ENCODE measurements at places on chromosomes 12 and 14. TPM values are rescaled to one million over a fixed set of nuclear protein-coding genes. Genes with fewer than 3 reads are reported as not detected.

Gene PRORP
- total RNA-seq: 21.5 TPM

Gene OVCH1
- 0.19 TPM for total RNA-seq

Gene CCDC175
- not detected for total RNA-seq

Gene TBC1D30
- total RNA-seq: 0.48 TPM

Gene TSFM
- total RNA-seq: 23.2 TPM

Gene FAM90A1
- total RNA-seq: not detected

Gene ADAMTS20
- not detected for total RNA-seq

Gene CPNE6
- 0.24 TPM for total RNA-seq

Gene KLRC2
- not detected for total RNA-seq

Gene SIRT4
- total RNA-seq: 5.6 TPM

Gene KRT73
- not detected for total RNA-seq

DNA sequence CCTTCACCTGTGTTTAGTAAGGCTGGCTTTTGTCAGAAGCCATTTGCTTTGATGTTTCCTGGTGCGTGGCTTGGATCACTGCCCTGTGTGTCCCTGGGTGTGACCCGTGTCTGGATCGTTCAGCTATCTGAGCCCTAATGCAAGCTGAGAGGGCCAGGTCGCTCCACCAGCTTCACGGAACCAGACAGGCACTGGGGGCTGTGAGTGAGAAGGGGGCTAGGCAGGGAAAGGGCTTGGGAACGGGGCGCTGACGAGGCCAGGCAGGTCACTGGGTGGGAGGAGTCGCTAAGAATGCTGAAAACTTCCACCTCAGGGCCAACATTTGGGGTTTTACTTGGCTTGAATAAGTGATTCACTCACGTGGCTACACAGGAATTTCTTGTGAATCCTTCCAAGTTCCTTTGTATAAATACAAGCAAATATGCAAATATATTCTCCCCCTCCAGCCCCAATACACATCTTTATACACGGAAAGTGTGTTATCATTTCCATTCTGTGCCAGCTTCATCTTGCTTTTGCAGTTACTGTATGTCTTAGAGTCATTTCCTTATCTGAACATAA, 24.2 kb upstream of the MMP17 start:
- H3K27ac ChIP-seq: no peak overlapping the region
- H3K4me1 ChIP-seq: no peaks in the 10 kb centered on the region
- no peak overlapping the region for H3K4me3 ChIP-seq
- no peak for DNase-seq

DNA sequence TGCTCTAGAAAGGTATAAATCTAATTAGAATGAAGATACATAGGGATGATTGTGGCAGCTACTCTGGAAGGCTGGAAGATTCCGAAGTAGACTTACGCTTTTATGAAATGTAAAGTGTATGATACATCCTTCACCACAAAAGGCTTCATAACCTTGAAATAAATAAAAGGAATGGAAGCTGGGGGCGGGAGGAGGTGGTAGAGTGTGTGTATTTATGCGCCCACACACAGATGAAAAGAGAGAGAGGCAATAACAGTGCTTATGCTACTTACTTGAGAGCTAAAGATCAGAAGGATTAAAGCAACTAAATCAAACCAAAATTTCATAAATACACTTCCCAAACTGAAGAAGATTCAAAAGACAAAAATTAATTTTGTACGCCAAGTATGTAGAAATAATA, 30.4 kb downstream of the CBX5 start:
- H3K27ac ChIP-seq: no peak overlapping the region
- H3K27me3 ChIP-seq: no peaks in the 10 kb centered on the region
- peaks cover 13% of the 10 kb centered on the region for H3K4me1 ChIP-seq
- peaks cover 36% of the 10 kb centered on the region for H3K36me3 ChIP-seq
- H3K4me3 ChIP-seq: no peak overlapping the region

- no peak for DNase-seq
- no peaks in the 10 kb centered on the region for H3K4me1 ChIP-seq
These were observed 30.7 kb downstream of the EMP1 start for GRCh38 chr12:13227191-13227590.

GRCh38 chr12:18261273-18261672, at the start of gene PIK3C2G:
TSS of gene PIK3C2G (plus strand) at chr12:18261518. CDS start at chr12:18282082, 20,564 bp downstream.
- no peak within 1 kb of the TSS for H3K4me3 ChIP-seq
- no peaks in the 10 kb centered on the region for H3K27me3 ChIP-seq
- no peak for DNase-seq

- H3K4me3 ChIP-seq: peak overlapping the region; percentile 63
- DNase-seq: no peak
- no peaks in the 10 kb centered on the region for H3K36me3 ChIP-seq
- no peaks in the 10 kb centered on the region for H3K4me1 ChIP-seq
These were observed 1.5 kb downstream of the CRACR2A start for GRCh38 chr12:3751151-3752095.

GRCh38 chr12:2666846-2667245, 127.9 kb upstream of the FKBP4 start:
- peaks cover 91% of the 10 kb centered on the region for H3K36me3 ChIP-seq
- H3K4me1 ChIP-seq: no peaks in the 10 kb centered on the region
- no peaks in the 10 kb centered on the region for H3K27me3 ChIP-seq
- no peak overlapping the region for H3K4me3 ChIP-seq
- DNase-seq: no peak

DNA sequence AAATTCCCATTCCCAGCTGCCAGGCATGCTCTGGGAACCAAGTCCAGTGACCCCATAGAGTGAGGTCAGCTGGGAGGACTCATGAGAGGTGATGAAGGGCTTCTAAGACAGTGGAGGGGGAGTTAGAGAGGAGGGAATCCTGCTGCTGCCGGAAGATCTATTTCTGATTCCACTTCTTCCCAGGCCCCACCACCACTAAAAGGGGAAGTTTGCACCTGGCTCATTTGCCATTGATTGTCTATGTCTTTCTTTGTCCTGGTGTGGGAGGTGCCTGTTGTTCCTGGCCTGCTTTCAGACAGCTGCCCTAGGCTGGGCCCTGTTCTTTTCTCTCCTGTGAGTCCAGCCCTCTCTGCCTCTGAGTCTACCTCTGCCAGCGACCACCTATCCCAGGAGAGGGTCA, 3.0 kb upstream of the KRT6A start:
- DNase-seq: no peak
- H3K4me3 ChIP-seq: no peak overlapping the region
- H3K27ac ChIP-seq: no peak overlapping the region

DNA sequence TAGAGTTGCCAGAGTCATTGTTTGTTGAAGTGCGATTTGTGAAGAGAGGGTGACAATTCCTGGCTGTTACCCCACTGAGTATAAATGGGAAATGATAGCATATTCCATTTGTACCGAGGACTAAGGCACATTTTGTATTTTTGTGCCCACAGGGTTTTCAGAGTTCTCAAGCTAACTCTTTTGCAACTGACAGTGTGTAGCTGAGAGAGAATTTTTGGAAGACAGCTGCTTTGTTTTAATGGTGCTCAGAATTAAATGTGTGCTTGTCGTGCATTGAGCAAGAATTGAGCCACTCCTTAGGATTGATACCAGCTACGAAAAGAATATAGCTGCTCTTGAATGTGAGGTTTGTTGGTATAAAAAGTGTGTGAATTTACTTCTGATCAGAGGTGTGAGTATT, 21.7 kb downstream of the ANKRD13A start:
- DNase-seq: no peak
- H3K27me3 ChIP-seq: no peaks in the 10 kb centered on the region
- peaks cover 29% of the 10 kb centered on the region for H3K4me1 ChIP-seq
- H3K27ac ChIP-seq: no peak overlapping the region
- peaks cover 49% of the 10 kb centered on the region for H3K36me3 ChIP-seq

DNA sequence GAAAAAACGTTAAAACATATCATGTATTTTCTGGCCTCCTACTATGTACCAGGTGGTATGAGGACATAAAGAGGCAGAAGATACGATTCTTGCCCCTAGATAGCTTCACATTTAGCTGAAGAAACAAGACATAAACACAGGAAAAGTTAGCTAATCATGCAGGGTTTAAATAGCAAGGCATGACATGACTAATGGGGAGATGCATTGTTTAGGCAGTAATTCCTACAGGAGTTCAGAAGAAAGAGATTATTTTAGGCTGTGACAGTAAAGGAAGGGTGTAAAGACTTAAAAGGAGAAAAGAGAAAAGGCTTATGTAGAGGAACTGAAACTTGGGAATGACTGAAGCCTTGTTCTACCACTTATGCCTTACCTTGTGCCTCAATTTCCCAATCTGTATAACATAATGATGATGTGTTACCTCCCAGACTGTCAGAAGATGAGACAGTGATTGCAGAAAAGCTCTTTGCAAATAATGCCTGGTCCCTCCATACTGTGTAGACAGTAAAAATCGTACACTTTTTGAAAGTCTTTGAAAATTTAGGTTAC, 44.4 kb downstream of the PRKCH start:
- no peak overlapping the region for H3K27ac ChIP-seq
- no peaks in the 10 kb centered on the region for H3K27me3 ChIP-seq
- peaks cover 5% of the 10 kb centered on the region for H3K4me1 ChIP-seq
- H3K4me3 ChIP-seq: no peak overlapping the region

GRCh38 chr12:49295082-49295936, at the start of gene PRPH:
TSS of gene PRPH (plus strand) at chr12:49295147. CDS start at chr12:49295201, 54 bp downstream.
- peak within 1 kb of the TSS; percentile 11 for H3K4me3 ChIP-seq
- no peak within 1 kb of the TSS for H3K27ac ChIP-seq
- peaks cover 36% of the 10 kb centered on the region for H3K27me3 ChIP-seq
- H3K36me3 ChIP-seq: no peaks in the 10 kb centered on the region
- peaks cover 37% of the 10 kb centered on the region for H3K4me1 ChIP-seq

DNA sequence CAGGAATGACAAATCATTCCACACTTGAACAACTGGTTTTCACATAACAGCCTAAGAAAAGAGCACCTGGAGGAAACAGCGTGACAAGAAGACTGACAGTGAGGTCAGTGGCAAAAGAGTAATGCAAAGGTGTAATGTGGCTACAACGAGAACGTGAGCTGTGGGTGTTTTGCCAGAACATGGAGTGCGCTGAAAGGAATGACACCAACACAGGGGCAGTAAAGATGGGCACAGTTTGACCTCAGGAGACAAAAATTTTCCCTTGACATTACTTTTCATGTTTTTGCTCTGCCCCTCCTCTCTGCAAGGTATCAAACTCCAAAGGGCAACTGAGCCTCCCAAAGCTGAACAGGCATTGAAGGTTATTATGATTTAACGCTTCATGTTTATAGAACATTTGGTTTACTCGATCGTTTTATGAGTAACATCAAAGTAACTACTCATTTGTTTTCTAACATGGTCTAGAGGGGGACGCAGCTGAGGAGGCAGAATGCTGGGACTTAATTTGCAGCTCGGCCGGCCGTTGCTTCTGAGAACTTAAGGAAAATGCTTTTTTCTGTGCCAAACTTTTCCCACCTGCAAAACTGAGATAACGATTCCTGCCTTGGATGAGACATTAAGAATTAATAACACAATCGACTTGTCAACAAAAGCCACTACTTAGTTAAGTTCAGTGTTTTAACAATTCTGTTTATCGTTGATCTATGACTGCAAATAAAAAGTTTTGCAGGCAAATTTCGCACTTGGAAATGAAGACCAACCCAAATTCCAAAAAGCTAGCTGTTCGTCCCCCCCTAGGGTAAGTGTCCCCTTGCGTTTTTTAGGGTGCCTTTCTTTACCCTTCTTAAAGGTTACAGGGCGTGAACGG, 954 bp downstream of the HAUS4 start:
- H3K27ac ChIP-seq: peak overlapping the region; percentile 92
- peak overlapping the region; percentile 74 for H3K4me3 ChIP-seq

DNA sequence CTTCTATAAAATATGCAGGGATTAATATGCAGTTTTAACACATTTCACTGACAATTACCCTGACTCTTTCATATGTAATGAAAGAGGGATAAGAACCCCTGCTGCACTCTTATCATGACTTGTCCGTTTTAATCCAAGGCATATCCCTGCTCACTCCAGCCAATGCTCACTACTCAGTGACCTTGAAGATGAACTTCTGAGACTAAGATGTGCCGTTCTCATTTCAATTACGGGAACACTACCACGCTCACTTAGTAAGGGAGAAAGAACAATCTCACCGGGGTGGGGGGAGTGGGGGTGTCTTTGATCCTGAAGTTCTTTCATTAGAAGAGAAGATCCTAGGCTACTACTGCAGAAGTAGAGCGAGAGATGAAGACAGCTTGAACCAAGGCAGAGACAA, 50.5 kb downstream of the PKP2 start:
- H3K4me1 ChIP-seq: no peaks in the 10 kb centered on the region
- DNase-seq: no peak
- peaks cover 42% of the 10 kb centered on the region for H3K36me3 ChIP-seq

DNA sequence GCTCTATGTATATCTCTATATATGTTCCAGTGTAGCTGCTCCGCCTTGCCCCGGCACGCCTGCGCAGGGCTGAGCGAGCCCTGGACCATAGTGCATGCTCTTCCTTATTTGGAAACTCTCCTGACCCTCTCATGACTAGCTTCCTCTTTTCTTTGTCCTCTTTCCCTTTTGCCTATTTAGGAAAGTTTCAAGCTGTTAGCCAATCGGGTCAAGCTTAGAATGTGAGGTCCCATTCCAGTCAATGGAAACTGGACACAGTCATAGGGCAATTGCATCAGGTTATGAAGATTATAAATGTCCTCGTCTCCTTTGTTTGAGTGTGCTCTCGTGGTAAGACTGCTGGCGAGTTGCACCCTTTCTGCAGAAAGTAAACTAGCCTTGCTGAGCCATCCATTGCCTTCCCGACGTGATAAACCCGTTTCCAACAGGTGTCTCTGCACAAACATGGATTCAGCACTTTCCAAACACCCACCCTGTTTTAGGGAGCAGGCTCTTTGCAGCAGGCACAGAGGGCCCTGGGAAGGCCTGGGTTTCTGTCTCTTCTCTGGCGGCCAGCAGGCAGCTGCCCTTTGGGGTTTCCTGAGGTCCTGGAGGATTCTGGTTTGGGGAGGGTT, 30.9 kb downstream of the CCDC92 start:
- H3K27ac ChIP-seq: no peak overlapping the region
- H3K27me3 ChIP-seq: no peaks in the 10 kb centered on the region
- no peak overlapping the region for H3K4me3 ChIP-seq
- peaks cover 15% of the 10 kb centered on the region for H3K4me1 ChIP-seq
- DNase-seq: no peak

DNA sequence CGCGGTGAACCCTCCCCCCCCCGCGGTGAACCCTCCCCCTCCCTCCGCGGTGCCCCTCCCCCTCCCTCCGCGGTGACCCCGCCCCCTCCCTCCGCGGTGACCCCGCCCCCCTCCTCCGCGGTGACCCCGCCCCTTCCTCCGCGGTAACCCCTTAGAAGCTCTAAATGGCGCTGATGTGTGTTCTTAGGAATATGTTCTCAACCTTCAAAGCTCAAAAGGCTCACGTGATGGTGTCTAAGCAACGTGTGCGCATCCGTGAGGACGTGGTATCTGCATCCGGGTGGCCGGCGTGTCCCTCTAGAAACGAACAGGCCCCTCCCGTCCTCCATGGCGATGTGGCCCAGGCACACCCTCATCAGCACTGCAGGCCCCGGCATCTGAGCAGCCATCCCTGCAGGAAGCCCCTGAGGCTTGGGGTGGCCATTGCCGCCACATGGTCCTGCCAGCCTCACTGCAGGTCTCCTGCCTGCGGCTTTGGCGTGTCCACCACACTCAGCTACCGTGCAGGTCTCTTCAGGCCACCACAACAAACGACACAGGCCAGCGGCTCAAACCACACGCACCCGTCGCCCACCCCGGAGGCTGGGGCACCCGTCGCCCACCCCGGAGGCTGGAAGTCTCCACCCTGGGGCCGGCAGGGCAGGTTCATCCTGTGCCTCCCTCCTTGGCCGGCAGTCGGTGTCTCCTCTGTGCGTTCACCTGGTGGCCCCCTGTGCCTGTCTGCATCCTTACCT, 14.5 kb upstream of the FBRSL1 start:
- H3K27me3 ChIP-seq: no peaks in the 10 kb centered on the region
- H3K36me3 ChIP-seq: no peaks in the 10 kb centered on the region
- no peak overlapping the region for H3K4me3 ChIP-seq
- DNase-seq: no peak
- H3K27ac ChIP-seq: no peak overlapping the region

GRCh38 chr14:34684578-34684977, 29.8 kb downstream of the CFL2 start:
- DNase-seq: no peak
- H3K4me3 ChIP-seq: no peak overlapping the region
- no peaks in the 10 kb centered on the region for H3K4me1 ChIP-seq
- no peak overlapping the region for H3K27ac ChIP-seq
- no peaks in the 10 kb centered on the region for H3K27me3 ChIP-seq
